ENCODE measurements at places on chromosomes 7 and 10.

- no peak for DNase-seq
Measured at GRCh38 chr7:95549818-95550529, 46.3 kb downstream of the PDK4 start.

- no peak for DNase-seq
Measured at GRCh38 chr10:33041783-33042437, 83.9 kb upstream of the ITGB1 start.

- no peak for DNase-seq
Measured at GRCh38 chr10:75424571-75424970, 6.9 kb upstream of the LRMDA start.

- no peak for DNase-seq
Measured at GRCh38 chr10:43231523-43232078, 35.3 kb downstream of the RASGEF1A start.

- no peak for DNase-seq
Measured at GRCh38 chr7:31082447-31082846, 30.3 kb downstream of the ADCYAP1R1 start.

- no peak for DNase-seq
Measured at GRCh38 chr7:146208492-146208891, 91.9 kb downstream of the CNTNAP2 start.

GRCh38 chr10:60388116-60388625 is 1.5 kb downstream of the ANK3 start:
- no peak for DNase-seq

- no peak for DNase-seq
Measured at GRCh38 chr10:10623958-10624566, 393.6 kb upstream of the CELF2 start.

DNA sequence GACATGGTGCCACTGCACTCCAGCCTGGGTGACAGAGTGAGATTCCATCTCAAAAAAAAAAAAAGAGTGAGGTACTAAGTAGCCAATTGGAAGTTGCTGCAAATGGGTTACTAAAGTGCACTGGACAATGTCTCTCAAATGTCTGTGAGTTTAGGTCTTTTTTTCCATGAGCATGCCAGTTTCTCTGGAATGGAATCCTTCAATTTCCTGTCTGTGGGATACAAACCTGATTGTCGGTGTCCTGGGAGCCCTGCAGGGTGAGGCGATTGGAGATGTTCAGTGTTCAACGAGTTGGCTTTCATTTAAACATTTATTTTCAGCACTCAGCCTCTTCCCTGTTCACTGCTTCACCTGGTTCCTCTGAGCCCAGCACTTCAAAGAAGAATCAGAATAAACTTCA is 5.3 kb upstream of the CALD1 start:
- no peak for DNase-seq

GRCh38 chr7:81111781-81112540 is 193.1 kb upstream of the SEMA3C start:
- no peak for DNase-seq

Measured in stimulated activated CD4-positive, alpha-beta T cell treated with anti-CD3 and anti-CD28 coated beads, Interleukin-2, amount 100 ng/mL, for 4 hours (primary cell).